ENCODE measurements at places on chromosomes 7 and 10. TPM values are rescaled to one million over a fixed set of nuclear protein-coding genes. Genes with fewer than 3 reads are reported as not detected.

- no peak for DNase-seq
These were observed 86.9 kb upstream of the ZNF438 start for GRCh38 chr10:31118556-31118955.

TBXAS1 gene
- 40.9 TPM for total RNA-seq

DNA sequence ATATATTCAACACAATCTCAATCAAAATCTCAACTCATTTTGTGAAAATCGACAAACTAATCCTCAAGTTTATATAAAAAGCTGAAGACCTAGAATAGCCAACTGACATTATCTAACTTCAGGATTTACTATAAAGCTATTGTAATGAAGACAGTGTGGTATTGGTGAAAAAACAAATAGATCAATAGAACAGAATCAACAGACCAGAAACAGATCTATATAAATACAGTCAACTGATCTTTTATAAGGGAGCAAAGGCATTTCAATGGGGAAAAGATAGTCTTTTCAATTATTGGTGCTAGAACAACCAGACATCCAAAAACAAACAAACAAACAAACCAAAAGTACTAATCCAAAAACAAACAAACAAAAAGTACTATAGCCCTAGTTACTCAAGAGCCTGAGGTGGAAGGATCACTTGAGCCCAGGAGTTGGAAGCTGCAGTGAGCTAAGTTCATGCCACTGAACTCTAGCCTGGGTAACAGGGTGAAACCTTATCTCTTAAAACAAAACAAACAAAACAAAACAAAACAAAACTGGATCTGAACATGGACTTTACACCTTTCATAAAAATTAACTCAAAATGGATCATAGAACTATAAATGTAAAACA lies 26.6 kb upstream of the AKR1D1 start:
- DNase-seq: no peak

DNA sequence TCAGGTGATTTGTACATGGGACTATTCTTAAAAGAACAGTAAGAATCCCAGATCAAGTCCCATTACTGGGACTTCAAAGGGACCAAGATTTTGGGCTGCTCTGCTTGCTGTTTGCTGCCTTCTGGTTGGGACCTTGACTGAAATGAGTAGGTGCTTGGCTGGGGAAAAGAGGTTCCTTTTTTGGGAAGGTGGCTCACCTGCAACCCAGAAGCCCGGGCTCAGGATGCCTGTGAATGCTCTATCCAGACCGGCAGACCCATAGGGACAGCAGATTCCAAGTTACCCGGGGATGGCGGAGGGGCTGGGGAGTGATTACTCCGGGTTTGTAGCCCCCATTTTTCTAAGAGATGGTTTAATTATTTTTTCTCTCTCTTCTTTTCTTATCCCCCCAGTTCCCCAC lies 104.0 kb downstream of the CPXM2 start:
- DNase-seq: peak; percentile 1

GDF2 gene
- total RNA-seq: not detected

- DNase-seq: no peak
These were observed 36.8 kb downstream of the WIPF3 start for GRCh38 chr7:29843093-29843492.

BTBD16 gene
- 1.2 TPM for total RNA-seq

DNA sequence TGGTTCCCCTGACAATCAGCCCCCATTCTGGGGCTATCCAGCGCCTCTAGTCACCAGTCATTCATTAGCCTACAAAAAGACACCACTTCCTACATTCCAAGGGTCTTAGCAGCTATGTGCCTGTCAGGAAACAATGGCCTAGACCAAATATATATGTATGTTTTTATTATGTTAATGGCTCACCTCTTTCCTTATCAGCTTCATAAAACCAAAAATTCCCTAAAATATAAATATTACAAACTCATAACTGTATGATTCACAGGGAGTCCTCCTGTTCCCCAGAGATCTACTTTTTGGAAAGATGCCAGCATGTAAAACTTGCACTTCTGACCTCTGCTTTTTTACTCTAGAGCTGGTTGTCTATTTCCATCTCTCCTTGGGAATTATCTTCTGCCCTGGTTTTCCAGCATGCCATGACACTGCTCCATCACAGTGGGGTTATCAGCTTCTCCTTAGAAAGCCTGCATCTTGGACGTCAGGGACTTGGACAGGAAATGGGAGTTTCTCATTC lies 79.2 kb downstream of the ABCA13 start:
- no peak for DNase-seq

- no peak for DNase-seq
These were observed 52.0 kb downstream of the MINDY3 start for GRCh38 chr10:15808204-15808797.

DNA sequence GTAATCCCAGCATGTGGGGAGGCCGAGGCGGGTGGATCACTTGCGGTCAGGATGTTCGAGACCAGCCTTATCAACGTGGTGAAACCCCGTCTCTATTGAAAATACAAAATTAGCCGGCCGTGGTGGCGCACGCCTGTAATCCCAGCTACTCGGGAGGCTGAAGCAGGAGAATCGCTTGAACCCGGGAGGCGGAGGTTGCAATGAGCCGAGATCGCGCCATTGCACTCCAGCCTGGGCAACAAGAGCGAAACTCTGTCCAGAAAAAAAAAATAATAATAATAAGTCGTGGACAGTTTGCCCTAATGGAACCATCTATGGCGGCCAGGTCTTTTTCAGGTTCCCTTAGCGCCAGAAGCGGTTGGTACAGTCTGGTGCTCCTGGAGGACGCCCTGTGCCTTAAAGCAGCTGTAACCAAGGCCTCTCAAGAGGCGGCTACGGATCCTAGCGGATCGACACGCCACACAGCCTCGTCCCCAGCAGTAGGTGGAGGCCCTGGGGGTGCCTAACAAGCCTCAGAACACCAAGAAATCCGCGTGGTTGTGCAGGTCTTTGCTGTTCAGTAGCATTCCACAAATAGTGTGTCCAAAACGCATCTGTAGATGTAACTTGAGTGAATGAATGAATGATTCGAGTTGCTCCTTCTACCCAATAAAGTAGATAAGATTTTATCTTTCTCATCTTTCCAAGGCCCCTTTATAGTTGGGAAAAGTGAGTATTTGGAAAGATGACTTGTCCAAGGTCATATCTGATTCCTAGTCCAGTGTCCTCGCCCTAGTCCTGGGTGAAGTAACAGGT lies 982 bp downstream of the PGAM1 start:
- DNase-seq: no peak

HABP2 gene
- 296 TPM for total RNA-seq

DNA sequence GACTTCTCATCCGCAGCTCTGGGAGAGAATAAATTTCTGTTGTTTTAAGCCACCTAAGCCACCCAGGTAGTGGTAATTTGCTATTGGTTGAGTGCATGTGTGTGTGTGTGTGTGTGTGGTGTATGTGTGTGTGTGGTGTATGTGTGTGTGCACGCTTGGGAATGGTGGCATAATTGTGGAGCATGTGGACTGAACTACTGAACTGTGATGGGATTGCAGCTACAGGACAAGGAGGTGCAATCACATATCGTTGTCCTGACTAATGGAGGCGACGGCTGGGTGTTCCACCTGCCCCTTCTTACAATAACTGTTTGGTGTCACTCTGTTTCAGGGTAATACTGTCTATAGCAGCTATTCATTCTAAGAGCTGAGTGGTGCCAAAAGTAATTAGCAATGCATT lies 448.7 kb upstream of the PFKP start:
- DNase-seq: no peak

- no peak for DNase-seq
These were observed 332.2 kb downstream of the EXOC4 start for GRCh38 chr7:133584956-133585668.

GRCh38 chr10:66629996-66630395 lies 295.8 kb upstream of the LRRTM3 start:
- DNase-seq: no peak

DNA sequence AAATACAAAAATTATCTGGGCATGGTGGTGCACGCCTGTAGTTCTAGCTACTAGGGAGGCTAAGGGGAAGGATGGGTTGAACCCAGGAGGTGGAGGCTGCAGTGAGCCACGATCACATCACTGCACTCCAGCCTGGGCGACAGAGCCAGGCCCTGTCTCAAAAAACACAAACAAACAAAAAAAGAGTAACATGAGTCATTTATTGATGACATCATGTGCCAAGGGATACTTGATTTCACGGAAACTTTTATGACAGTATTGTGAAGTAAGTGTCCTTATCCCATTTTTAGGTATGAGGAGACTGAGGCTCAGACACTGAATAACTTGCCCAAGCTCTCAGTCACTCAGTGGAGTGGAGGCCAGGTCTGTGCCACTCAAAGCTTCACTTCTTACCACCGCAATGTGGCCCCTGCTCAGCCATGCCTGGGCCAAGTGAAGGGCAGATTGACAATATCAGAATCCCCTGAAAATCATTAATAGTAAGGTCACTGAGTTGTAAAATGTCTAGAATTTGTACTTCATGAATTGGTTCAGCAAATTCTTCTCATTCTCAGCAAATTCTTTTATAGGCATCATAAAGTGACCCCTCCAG lies 36.5 kb downstream of the EMX2 start:
- DNase-seq: no peak

DNA sequence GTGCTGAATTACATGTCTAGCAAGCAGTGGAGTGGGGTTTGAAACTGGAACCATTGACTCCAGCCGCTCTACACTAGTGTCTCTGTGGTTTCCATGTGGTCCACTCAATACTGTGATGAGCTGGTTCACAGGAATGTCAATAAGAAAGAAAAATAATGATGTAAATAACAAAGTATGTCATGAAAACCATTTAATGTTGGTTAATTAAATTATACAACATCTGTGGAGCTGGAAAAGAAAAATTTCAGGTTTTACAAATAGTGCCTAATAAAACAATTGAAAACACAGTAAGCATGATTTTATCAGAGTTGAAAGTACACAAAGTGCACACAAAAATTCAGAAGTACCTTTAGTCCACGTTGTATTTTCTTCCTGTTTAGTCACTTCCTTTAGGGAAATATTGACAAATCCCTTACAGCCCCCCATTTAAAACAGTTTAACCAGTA lies 28.7 kb upstream of the NAMPT start:
- DNase-seq: no peak

GRCh38 chr7:147412782-147413556 lies 1177.6 kb upstream of the C7orf33 start:
- DNase-seq: no peak

All from mucosa of gallbladder (tissue), 1 donor.